ENCODE measurements at places on chromosomes 5 and 9. TPM values are rescaled to one million over a fixed set of nuclear protein-coding genes. Genes with fewer than 3 reads are reported as not detected.

CDH12 gene
- total RNA-seq: not detected

PRDM9 gene
- not detected for total RNA-seq

S100Z gene
- not detected for total RNA-seq

WNT8A gene
- total RNA-seq: not detected

BRINP1 gene
- under 0.01 TPM for total RNA-seq

OGN gene
- total RNA-seq: 17.5 TPM

ANKRD34B gene
- not detected for total RNA-seq

OMD gene
- total RNA-seq: 0.33 TPM

TAF11L5 gene
- not detected for total RNA-seq

ADAMTS2 gene
- total RNA-seq: 76.6 TPM

WDR38 gene
- not detected for total RNA-seq

FNBP1 gene
- 30.5 TPM for total RNA-seq

LMBRD2 gene
- 12.2 TPM for total RNA-seq

BHMT2 gene
- 6.4 TPM for total RNA-seq

PCDHB10 gene
- total RNA-seq: 0.66 TPM

SHOC1 gene
- under 0.01 TPM for total RNA-seq

IL11RA gene
- 16.0 TPM for total RNA-seq

EPB41L4B gene
- total RNA-seq: 0.15 TPM

OR5C1 gene
- total RNA-seq: not detected

CDKN2B-AS1 gene
- total RNA-seq: 4.5 TPM

ARHGEF37 gene
- total RNA-seq: 2.2 TPM

SPATA31C1 gene
- not detected for total RNA-seq

HNRNPK gene
- 482 TPM for total RNA-seq

SLC36A2 gene
- total RNA-seq: not detected

DNAH5 gene
- total RNA-seq: 2.6 TPM

NEUROG1 gene
- not detected for total RNA-seq

F2RL1 gene
- 8.6 TPM for total RNA-seq

HTR1A gene
- not detected for total RNA-seq

TMEM232 gene
- total RNA-seq: 7.6 TPM

OR1J2 gene
- total RNA-seq: not detected

PTGER4 gene
- 10.3 TPM for total RNA-seq

C1QTNF2 gene
- 3.2 TPM for total RNA-seq

TMOD1 gene
- total RNA-seq: under 0.01 TPM

CBY3 gene
- not detected for total RNA-seq

IFNA13 gene
- total RNA-seq: not detected

Data from smooth muscle cell of trachea (primary cell).